ENCODE measurements at places on chromosomes 3 and 15. TPM values are rescaled to one million over a fixed set of nuclear protein-coding genes. Genes with fewer than 3 reads are reported as not detected.

DNA sequence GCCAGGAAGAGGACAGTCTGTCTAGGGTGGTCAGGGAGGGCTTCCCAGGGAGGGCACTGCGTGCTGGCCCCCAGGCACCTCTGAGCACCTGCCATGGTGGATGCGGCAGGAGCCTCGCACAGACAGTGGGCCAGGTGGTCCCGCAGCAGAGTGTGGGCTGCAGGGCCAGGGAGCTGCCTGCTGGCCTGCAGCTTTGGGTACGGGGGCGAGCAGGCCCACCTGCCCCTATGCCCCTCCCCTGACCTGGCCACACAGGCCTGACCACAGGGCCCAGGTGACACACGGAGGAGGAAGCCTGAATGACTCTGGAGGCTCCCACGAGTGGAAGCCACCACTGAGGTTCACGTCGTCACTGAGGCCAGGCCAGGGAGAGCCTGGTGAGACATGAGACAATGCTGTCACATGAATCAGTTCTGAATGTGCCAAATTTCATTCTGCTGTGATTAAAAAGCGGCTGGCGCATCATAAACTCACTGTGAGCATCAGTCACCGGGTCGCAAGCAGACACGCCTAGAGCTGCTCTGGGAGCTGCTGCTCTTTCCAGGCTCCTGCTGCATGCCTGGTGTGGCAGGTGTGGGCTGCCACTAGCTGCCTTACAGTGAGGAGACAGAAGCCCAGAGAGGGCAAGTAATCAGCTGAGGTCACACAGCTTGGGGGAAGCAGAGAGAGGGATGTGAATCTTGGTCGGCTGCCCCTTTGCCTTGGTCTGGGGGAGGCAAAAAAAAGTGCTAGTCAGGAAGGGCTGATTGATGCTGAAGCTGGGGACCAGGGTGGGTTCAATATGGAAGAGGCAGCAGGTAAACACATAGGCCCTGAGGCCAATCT, 39.5 kb upstream of the IQSEC1 start:
- DNase-seq = peak; percentile 7

GRCh38 chr15:54373332-54373731, 395.1 kb downstream of the UNC13C start:
- DNase-seq = no peak

Gene C3orf85
- not detected for total RNA-seq

DNA sequence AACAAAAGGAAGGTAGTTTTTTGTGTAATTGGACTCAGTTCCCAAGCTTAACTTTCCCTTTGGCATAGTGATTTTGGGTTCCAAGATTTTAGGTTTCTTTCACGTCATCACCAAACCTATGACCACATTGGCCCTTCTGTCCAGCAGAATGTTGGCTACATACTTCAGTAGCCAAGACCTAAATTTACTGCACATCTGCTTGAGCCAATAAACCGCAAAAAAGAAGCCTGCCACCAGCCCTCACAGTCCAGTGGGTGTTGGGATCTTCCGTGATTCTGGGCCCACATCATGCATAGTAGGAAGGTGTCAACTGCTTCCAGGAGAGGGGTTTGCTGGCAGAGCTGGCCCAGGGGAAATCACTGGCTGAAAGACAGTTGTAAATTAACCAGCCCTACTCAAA, 57.6 kb upstream of the LIPC start:
- no peak for DNase-seq

DNA sequence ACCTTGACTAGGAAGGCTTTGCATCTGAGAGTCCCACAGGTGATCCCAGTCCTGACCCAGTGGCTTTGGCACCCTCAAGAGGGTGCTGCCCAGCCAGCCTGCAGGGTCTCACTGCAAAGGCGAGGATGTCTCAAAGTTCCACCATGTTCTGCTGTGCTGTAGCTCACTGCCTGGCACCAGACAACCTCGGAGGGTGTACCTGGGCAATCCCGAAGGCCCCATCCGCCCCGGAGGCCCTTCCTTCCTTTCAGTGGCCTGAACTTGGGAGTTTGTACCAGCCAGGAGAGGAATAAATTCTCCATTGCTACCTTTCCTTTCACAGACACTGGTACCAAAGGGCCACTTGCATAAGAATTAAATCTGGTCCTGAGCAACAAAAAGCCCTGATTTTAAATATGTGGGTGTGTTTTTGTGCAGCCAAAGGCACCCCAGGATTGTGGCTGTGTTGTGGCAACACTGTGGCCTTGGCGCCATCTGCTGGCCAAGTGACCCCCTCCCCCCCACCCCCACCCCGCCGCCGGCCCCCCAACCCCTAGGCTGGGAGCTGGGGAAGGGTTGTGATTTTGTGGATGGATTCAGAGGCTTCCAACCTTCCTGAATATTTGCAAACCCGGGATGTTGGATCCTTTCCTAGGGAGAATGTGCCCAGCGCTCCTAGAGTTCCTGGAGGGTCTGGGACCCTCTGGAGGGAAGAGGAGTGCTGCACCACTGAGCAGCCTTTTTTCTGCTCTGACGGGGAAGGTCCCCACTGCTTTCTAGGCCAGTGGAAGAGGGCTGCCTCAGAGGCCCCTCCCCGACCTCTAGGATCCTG, 9.7 kb upstream of the PTPN23 start:
- no peak for DNase-seq

Gene FAN1
- total RNA-seq = 25.3 TPM

- DNase-seq = no peak
Measured at GRCh38 chr3:126352476-126353454, 4.4 kb downstream of the KLF15 start.

Gene ARRDC4
- total RNA-seq = 11.8 TPM

Gene DMXL2
- 7.4 TPM for total RNA-seq

- no peak for DNase-seq
Measured at GRCh38 chr3:71035314-71035713, 548.2 kb downstream of the FOXP1 start.

DNA sequence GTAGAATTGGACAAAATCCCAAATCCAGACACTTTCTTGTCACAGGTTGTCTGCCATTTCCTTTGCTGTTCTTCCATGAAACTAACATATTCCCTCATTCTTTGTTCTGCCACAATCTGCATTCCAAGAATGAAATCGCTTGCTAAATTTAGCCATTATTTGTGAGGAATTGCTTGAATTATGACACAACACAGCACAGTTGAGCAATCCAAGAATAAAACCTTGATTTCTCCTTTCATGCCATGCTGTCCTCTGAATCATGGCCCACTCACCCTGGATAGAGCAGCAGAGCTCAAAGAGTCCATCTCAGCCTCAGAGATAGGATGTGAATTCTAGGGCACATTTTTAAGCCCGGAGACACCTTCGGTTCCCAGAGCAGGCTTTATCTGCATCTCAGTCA, 35.2 kb upstream of the GREM1 start:
- no peak for DNase-seq

DNA sequence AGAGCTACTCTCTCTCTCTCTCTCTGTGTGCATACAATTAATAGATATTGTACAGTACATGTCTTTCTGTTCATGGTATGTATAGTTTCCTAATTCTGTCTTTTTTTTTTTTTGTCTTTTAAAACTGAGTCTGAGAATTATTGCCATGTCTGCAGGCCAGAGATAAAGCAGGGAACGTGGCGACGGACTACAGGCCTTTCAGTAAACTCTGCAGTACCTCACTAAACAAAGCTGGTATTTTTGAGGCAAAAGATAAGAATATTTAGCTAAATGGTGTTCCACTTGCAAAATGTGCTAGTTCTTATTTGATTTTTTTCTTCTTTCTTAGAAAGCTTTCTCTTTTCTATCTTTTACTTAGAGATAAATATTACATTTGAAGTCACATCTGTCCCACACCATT, 44.0 kb upstream of the EHHADH start:
- no peak for DNase-seq

DNA sequence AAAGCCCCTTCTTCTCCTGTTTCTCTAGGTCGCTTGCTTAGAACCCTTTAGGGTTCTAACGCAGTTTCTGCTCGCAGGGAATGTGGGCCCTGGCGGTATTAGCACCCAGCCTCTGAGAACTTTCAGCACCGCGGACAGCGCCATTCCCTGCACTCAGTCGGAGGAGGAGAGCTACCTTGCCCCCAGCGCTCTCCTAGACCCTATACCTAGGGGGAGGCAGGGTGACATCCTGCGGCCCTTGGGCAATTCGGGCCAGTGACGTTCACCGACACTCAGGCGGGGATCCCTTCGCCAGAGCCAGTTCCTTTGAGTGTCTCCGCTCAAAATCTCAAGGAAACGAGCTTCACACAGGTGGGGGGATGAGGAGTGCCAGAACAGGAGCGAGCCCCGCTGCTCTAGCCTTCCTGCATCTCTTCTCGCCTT, 1.3 kb downstream of the SLC7A14 start:
- DNase-seq = peak; percentile 62

- DNase-seq = no peak
Measured at GRCh38 chr3:190127797-190128196, 7.1 kb upstream of the P3H2 start.

DNA sequence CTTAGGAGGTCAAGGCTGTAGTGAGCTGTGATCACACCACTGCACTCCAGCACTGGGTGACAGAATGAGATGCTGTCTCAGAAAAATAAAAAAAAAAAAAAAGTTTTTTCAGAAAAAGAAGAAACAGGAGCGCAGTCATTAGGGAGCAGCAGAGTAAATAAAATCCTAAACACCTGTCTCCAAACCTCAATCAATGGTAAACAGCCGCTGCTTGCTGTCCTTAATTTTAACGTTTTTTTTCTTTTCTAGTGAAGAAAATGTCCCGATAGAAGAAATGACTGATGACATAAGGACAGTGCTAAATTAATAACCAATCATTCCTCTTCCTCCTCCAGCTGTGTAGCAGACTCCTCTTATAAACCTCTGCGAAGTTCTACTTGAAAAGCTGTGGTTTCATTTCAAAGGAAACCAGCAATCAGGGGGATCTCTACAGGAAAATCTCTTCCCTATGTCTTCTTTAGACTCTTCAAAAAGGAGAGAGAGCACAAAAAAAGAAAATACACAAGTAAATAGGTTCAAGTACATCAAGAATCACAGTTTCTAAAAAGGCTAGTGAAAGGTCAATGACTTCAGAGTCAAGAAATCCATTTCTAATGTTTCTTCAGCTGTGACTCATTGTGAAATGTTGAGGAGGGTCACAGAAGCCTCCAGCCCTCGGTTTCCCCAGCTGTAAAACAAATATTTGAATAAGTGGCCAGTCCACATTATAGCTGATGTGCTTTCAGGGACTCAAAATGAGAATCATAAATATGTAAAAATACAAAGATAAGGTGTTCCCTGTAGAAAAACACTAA, 127.6 kb downstream of the TMCO5A start:
- DNase-seq = no peak

Gene KNL1
- 0.96 TPM for total RNA-seq

DNA sequence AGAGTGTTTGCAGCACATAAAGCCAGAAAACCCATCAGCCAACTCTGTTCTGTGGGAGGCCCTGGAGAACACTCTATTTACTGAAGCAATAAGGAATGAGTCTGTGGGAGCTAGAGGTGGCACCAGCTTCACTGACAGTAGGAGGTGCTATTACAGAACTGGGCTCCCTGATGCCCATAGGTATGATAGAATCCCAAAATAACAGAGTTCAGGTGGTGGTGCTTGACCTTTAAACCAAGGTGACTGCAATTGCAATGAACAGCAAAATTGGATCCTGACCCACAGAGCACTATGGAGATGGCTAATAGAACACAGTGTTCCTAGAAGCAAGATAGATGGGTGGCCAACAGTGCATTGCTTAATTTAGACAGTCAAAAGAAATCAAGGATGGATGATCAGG, 95.4 kb upstream of the RNU6-1 start:
- no peak for DNase-seq

Gene SLC24A1
- 2.3 TPM for total RNA-seq

- DNase-seq = no peak
Measured at GRCh38 chr15:86610038-86610437, 530.4 kb downstream of the AGBL1 start.

GRCh38 chr15:91338766-91339165, 238.7 kb downstream of the SV2B start:
- DNase-seq = no peak

- no peak for DNase-seq
Measured at GRCh38 chr3:198025644-198026043, 65.6 kb downstream of the LMLN start.

DNA sequence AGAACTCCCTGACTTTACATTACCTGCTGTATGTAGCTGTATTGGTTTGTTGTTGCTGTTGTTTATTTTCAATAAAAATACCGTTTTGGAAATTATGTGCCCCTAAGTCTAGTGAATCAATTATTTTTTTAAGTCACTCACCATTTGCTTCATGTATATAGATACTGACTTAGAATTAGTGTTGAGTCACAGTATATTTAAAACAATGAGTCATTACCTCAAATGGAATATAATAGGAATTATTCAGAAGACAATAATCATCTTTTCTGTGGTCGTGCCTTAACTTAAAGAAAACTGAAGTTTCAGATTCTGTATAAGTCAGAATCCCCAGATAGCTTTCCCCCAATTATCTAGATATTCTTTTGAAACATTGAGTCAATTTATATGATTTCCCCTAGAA, 21.0 kb upstream of the ALDH1A2 start:
- no peak for DNase-seq

DNA sequence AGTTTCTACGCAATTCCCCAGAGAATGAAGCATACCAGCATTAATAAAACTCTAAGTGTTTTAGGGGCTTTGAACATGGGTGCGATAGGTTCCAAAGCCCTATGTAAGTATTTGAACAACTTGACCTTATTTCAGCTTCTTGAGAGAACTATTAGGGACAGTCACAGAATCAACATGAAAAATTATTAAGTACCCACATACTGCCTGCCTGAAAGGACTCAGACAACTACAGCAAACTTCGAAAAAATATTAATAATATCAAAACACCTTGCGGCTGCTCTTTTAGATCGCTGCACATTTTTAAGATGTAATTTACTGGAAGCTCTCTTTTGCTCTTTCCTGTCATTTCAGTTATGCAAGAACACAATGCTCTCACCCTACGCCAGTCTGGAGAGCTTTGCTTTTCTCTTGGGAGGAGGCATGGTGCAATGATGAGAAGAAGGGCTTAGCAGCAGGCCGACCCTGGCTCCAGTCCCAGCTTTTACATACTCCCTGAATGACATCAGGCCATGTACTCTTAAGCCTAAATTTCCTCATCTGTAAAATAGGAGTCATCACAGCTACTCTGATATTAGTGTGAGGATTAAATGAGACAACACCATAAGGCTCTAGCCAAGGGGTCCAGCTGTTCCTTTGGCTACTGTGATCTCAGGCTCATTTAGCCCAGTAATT, 640.7 kb downstream of the FHIT start:
- peak; percentile 70 for DNase-seq

DNA sequence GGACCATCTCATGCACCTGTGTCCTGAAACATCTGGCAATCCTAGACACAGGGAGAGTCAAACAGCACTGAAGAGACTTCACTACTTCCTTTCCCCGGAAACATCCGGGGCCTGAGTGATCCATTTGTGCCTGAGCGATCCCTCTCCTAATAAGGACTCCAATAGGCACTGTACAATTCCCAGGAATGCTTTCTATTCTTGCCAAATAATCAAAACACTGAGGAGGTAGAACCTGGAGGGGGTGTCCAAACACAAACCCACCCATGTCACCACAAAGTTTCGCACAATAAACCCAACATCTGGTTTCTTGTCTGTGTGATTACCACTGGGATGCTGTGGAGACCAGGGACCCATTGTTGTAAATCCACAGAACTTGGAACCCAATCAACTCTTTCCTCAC, 205.0 kb downstream of the OPA1 start:
- DNase-seq = no peak
